CD8-positive, alpha-beta memory T cell (primary cell): ENCODE measurements at places on chromosomes 11 and 22.

- peak overlapping the region; percentile 70 for H3K4me3 ChIP-seq
- H3K27me3 ChIP-seq, result no peaks in the 10 kb centered on the region
- peaks cover 54% of the 10 kb centered on the region for H3K4me1 ChIP-seq
- peak overlapping the region; percentile 81 for H3K27ac ChIP-seq
Measured at GRCh38 chr22:23183061-23183698, 2.9 kb downstream of the BCR start.

DNA sequence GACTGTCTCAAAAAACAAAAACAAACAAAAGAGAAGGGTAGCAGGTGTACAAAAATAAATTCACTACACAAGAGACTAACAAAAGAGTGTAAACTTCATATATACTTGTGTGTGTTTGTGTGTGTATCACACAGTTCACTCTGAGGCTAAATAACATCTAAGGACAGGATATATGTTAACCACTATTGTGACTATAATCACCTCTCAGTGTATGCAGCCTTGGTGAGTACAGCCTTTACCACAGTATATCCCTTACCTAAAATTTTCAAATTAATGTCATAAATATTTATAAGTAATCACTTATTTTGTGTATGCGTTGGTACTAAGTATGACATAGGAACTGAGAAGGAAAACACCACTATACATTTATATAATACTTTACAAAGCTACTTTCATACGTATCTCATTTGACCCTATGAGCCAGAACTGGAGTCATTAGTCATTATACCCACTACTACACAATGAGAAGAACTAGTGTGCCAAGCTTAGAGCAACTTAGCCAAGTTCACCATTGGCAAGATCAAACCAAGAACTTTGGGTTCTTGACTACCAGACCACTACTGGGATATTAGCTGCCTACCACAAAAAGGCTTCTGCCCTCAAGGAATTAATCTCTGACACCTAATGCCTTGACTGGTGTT, 116.7 kb downstream of the SGSM3 start:
- no peak overlapping the region for H3K27ac ChIP-seq
- H3K4me3 ChIP-seq, result no peak overlapping the region
- no peak for DNase-seq
- no peaks in the 10 kb centered on the region for H3K27me3 ChIP-seq
- peaks cover 23% of the 10 kb centered on the region for H3K4me1 ChIP-seq

DNA sequence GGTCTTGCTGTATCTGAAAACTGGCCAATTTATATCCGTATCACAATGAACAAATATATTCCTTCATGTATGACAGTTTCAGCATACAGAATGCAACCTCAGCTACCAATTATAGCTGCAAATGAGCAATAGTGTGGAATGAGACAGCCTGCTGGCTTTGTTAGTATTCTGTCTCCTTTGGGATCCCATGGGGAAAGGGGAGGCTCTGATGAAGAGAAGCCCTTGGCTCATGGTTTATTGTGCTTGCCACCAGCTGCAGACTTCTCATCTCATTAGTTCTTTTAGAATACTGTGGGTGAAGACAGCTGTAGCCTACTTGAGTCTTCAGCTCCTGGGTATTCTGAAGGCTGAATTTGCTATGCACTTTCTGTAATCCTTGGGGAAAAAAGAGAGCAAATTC, 42.4 kb downstream of the PITPNB start:
- H3K27me3 ChIP-seq, result no peaks in the 10 kb centered on the region
- DNase-seq, result no peak
- H3K36me3 ChIP-seq, result peaks cover 11% of the 10 kb centered on the region
- H3K4me3 ChIP-seq, result no peak overlapping the region
- H3K4me1 ChIP-seq, result peaks cover 16% of the 10 kb centered on the region

GRCh38 chr22:17896586-17896985, 122.3 kb upstream of the BID start:
- no peak overlapping the region for H3K27ac ChIP-seq
- no peaks in the 10 kb centered on the region for H3K27me3 ChIP-seq
- DNase-seq, result no peak

GRCh38 chr11:12287374-12288211, 89.8 kb upstream of the PARVA start:
- DNase-seq, result no peak
- no peak overlapping the region for H3K27ac ChIP-seq
- H3K4me1 ChIP-seq, result peaks cover 8% of the 10 kb centered on the region
- no peak overlapping the region for H3K4me3 ChIP-seq

DNA sequence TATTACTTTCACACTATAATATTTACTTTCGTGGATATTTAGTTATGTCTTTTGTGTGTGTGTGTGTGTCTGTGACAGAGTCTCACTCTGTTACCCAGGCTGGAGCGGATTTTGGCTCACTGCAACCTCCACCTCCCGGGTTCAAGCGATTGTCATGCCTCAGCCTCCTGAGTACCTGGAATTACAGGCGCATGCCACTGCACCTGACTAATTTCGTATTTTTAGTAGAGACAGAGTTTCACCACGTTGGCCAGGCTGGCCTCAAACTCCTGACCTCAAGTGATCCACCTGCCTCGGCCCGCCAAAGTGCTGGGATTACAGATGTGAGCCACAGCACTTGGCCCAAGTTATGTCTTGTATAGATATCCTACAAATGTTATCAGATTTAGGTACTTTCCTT, 9.9 kb downstream of the PISD start:
- H3K36me3 ChIP-seq, result peaks cover 17% of the 10 kb centered on the region
- H3K27ac ChIP-seq, result no peak overlapping the region
- no peak for DNase-seq

GRCh38 chr11:121714351-121714750, 261.6 kb upstream of the SORL1-AS1 start:
- H3K27ac ChIP-seq, result no peak overlapping the region
- DNase-seq, result no peak
- H3K4me3 ChIP-seq, result no peak overlapping the region
- no peaks in the 10 kb centered on the region for H3K36me3 ChIP-seq

- H3K4me3 ChIP-seq, result no peak overlapping the region
- no peak overlapping the region for H3K27ac ChIP-seq
- H3K27me3 ChIP-seq, result no peaks in the 10 kb centered on the region
- H3K4me1 ChIP-seq, result no peaks in the 10 kb centered on the region
- H3K36me3 ChIP-seq, result no peaks in the 10 kb centered on the region
- DNase-seq, result no peak
Measured at GRCh38 chr11:117444256-117444655, 116.6 kb downstream of the CEP164 start.

GRCh38 chr11:128524172-128524571, 63.2 kb downstream of the ETS1 start:
- no peak overlapping the region for H3K27ac ChIP-seq
- peaks cover 59% of the 10 kb centered on the region for H3K4me1 ChIP-seq
- no peak overlapping the region for H3K4me3 ChIP-seq
- no peak for DNase-seq
- H3K36me3 ChIP-seq, result peaks cover 14% of the 10 kb centered on the region

DNA sequence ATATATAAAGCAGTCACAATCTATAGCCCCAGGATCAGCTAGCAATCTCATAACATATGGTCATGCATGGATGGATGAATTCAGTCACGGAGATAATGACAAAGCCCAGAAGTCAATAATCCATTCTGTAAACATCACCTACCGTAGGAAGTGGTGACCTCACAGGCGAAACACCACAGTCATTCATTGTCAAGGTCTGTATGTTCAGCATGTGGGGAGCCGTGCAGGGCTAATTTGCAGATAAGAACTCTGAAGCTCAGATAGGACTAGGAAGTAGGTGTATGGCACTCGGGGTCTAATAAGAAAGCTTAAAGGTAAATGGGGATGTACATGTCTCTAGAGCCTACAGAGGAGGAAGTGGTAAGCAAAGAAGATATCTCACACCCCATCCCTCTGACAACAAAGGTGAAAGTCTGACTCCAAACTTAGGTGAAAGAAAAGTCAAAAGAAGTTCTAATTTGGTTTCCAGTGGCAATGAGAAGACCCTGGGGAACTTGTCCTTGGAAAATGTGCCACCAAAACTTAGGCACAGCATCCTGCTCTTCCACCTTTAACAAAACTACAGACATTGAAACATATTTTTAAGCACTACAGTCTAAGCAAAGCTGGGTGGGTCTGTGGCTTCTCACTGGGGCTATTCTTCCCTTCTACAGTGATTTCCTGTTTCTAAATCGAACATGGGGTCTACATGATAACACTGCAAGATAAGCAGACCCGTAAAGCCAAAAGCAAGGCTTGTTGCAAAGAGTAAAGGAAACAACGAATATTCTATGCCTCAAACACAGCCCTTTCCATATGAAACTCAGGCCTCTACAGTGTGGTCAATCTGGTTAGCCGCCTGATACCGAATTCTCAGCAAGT, 5.2 kb downstream of the CRTAM start:
- no peaks in the 10 kb centered on the region for H3K36me3 ChIP-seq
- peak overlapping the region; percentile 34 for H3K4me3 ChIP-seq

GRCh38 chr22:27545085-27545484, 256.5 kb downstream of the MN1 start:
- H3K36me3 ChIP-seq, result no peaks in the 10 kb centered on the region
- no peak for DNase-seq
- H3K4me1 ChIP-seq, result no peaks in the 10 kb centered on the region
- H3K4me3 ChIP-seq, result no peak overlapping the region
- H3K27me3 ChIP-seq, result no peaks in the 10 kb centered on the region

GRCh38 chr11:61870541-61871031, 20.8 kb downstream of the FADS3 start:
- no peak for DNase-seq
- H3K36me3 ChIP-seq, result no peaks in the 10 kb centered on the region
- no peaks in the 10 kb centered on the region for H3K27me3 ChIP-seq
- H3K27ac ChIP-seq, result peak overlapping the region; percentile 64

DNA sequence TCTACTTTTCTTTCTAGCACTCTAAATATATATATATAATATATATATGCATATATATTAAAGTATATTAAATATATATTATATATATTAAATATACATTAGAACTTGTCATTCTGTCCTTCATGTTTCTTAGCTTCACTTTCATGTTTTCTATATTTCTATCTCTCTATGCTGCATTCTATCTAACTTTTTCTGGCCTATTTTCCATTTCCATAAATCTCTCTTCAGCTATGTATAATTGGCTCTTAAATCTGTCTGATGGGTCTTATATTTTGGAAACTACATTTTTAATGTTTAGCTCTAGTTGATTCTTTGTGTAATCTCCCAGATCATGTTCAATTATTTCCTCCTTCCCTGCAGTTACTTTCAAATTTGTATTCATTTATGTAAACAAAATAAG, 72.2 kb downstream of the MTNR1B start:
- no peak for DNase-seq
- no peaks in the 10 kb centered on the region for H3K27me3 ChIP-seq
- H3K27ac ChIP-seq, result no peak overlapping the region
- no peaks in the 10 kb centered on the region for H3K4me1 ChIP-seq
- no peak overlapping the region for H3K4me3 ChIP-seq

GRCh38 chr11:126198648-126199047, 12.8 kb downstream of the RPUSD4 start:
- no peak overlapping the region for H3K27ac ChIP-seq
- no peak overlapping the region for H3K4me3 ChIP-seq
- no peaks in the 10 kb centered on the region for H3K27me3 ChIP-seq
- H3K36me3 ChIP-seq, result peaks cover 31% of the 10 kb centered on the region
- DNase-seq, result no peak
- H3K4me1 ChIP-seq, result no peaks in the 10 kb centered on the region

DNA sequence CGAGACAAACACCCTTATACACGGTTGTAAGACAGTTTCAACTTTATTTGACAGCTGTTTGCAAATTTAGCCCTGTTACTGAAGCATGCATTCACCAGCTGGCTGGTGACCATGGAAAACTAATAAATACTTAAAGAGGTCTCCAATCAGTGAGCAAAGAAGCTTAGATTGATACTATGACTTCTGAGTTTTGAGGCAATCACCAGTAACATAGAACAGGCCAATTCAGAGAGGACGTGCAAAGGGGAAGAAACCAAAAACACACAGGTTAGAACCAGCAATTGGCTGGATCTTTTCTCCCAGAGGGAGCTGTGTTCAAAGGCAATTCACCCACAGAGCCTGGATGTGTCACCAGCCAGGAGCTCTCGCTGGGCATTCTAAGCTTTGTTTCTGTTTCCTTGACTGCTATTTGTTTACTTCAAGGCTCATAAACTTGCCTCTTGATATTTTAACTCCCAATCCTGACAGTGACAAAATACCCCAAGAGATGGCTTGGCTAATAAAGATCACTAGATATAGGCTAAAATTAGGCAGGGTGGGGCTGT, 113.6 kb upstream of the MTMR2 start:
- H3K4me3 ChIP-seq, result no peak overlapping the region
- no peaks in the 10 kb centered on the region for H3K36me3 ChIP-seq
- peaks cover 8% of the 10 kb centered on the region for H3K4me1 ChIP-seq
- H3K27ac ChIP-seq, result no peak overlapping the region

GRCh38 chr22:38505541-38506117, 482 bp downstream of the DDX17 start:
- H3K4me1 ChIP-seq, result peaks cover 41% of the 10 kb centered on the region
- H3K27ac ChIP-seq, result peak overlapping the region; percentile 98
- no peaks in the 10 kb centered on the region for H3K27me3 ChIP-seq
- peak; percentile 26 for DNase-seq

- H3K36me3 ChIP-seq, result no peaks in the 10 kb centered on the region
- H3K4me1 ChIP-seq, result peaks cover 12% of the 10 kb centered on the region
- H3K4me3 ChIP-seq, result peak overlapping the region; percentile 19
- peak; percentile 50 for DNase-seq
Measured at GRCh38 chr11:9004183-9004926, 554 bp upstream of the NRIP3 start.

GRCh38 chr22:47839595-47840227, 1077.3 kb downstream of the TBC1D22A start:
- no peak for DNase-seq
- H3K27ac ChIP-seq, result no peak overlapping the region
- H3K27me3 ChIP-seq, result no peaks in the 10 kb centered on the region
- H3K4me3 ChIP-seq, result no peak overlapping the region

DNA sequence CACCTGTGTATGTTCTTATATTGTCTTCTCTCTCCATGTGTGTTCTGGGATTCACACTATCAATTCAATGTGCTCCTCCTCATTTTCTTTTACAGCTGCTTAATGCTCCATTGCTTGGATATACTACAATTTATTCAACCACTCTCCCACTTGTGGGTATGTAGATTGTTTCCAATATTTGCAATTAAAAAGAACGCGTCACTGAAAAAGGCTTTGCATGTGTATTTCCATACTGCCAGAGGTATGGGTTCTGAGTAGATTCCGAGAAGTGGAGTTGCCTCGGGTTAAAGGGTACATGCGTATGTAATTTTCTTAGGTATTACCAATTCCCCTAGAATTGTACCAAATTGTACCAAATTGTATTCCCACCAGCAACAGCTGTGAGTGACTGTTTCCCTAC, 7.0 kb upstream of the CAPN5 start:
- no peak overlapping the region for H3K4me3 ChIP-seq
- H3K27ac ChIP-seq, result no peak overlapping the region
- H3K4me1 ChIP-seq, result no peaks in the 10 kb centered on the region
- no peaks in the 10 kb centered on the region for H3K27me3 ChIP-seq

DNA sequence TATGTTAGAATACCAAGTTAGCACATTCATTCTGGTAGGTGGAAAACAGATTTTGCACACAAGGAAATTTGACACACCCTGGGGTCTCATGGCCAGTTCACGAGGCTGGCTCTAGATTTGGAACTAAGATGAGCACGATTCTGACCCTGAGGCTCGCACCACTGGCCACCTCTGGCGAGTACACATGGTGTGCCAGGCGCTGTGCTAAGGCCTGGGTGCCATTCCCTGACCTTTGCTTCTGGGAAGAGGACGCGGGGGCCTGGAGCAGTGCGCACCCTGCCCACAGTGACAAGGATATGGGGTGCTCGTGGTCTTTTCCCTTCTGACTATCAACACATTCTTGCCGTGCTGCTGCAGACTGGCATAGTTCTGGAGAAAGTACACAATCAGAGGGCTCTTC, 29.5 kb upstream of the DMC1 start:
- H3K36me3 ChIP-seq, result no peaks in the 10 kb centered on the region
- H3K27me3 ChIP-seq, result peaks cover 4% of the 10 kb centered on the region
- no peaks in the 10 kb centered on the region for H3K4me1 ChIP-seq
- DNase-seq, result no peak
